ENCODE measurements at places on chromosomes 5 and 9.

- DNase-seq = no peak
These were observed 713.8 kb upstream of the MEF2C start for GRCh38 chr5:89596821-89597220.

GRCh38 chr5:155276231-155276630, 262.7 kb downstream of the KIF4B start:
- no peak for DNase-seq

GRCh38 chr5:78552729-78553342, 95.7 kb downstream of the LHFPL2 start:
- DNase-seq = no peak

DNA sequence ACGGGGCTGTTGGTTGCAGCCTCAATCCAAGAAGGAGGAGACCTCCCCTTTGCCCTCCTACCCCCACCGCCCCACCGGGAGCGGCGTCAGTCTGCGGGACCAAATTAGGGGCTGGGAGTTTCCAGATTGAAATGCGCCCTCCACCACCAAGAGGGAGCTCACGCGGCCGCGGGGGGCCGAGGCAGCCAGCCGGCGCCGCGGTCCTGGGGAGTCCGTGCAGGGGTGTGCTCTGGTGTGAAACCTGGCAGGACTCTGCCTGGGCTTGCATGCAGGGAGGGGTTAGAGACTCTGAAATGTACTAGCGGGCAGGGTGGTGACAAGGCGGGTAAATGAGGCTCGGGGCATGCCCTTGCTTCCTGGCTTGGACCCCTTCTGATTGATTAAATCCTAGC, 989 bp upstream of the FBN2 start:
- DNase-seq = no peak

DNA sequence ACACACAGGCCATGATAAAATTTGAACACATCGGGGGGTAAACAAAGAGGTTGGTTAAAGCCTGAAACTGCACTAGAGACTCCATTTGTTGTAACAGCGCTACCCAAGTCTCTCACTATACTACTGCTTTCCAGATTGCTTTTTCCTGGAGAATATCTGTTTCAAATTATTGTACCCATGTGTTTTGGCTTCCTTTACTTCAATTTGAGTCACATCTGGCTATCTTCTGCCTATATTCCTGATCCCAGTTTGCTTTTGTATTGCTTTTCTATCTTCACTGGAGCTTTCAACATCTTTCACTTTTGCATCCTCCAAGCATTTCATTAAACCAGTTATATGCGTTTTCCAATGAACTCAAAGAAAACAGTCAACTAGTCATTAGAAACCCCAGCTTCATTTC, 404.7 kb downstream of the MLLT3 start:
- DNase-seq = no peak

GRCh38 chr9:69671311-69671878, 776 bp downstream of the APBA1 start:
- DNase-seq = no peak

DNA sequence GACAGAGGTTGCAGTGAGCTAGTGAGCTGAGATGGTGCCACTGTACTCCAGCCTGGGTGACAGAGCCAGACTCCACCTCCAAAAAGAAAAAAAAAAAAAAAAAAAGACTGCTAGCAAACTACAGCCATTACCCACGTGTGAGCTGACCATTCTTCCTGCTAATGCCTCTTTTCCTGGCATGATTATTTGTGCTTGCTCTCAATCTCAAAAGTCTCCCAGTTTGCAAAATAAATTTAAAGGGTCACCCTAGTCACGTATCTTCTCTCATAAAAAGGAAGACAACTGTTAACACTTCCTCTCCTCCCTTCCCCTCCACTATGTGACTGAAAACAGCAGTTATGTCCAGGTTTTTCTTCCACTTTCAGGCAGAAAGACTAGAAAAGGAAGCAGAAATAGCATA, 37.2 kb downstream of the TRIM36 start:
- DNase-seq = no peak

GRCh38 chr5:174011441-174011840, 22.5 kb downstream of the C5orf47 start:
- DNase-seq = no peak

DNA sequence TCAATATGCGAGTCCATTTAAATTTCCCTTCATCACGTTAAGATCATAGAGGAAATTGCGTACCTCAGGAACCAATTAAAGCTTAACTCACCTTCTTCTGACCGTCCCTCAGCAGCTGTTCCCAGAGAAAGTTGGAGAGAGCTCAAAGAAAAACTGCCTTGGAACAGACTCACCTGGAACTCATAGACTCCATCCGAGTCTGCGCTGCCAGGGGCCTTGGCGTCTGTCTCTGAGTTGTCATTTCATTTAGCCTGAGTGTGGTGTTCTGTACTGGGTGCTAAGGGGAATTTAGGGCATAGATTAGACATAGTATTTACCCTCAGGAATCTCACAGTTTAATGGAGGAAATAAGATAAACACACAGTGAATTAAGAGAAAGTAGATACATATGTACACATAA, 892.7 kb downstream of the TLE1 start:
- DNase-seq = no peak

GRCh38 chr5:172173564-172174153, 14.4 kb downstream of the STK10 start:
- no peak for DNase-seq

DNA sequence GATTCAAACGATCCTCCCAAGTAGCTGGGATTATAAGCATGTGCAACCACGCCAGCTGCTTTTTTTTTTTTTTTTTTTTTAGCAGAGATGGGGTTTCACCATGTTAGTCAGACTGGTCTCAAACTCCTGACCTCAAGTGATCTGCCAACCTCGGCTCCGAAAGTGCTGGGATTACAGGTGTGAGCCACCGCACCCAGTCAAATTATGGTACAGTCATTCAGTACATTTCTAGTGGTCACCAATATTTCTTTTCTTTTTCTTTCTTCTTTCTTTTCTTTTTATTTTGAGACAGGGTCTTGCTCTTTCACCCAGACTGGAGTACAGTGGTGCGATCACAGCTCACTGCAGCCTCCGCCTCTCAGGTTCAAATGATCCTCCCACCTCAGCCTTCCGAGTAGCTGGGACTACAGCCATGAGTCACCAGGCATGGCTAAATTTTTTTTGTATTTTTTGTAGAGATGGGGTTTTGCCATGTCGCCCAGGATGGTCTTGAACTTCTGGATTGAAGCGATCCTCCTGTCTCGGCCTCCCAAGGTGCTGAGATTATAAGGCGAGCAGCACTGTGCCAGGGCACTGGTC, 25.4 kb upstream of the DCP2 start:
- no peak for DNase-seq

GRCh38 chr5:179409806-179410205, 64.5 kb upstream of the ADAMTS2 start:
- no peak for DNase-seq

GRCh38 chr5:10420932-10421331, 20.7 kb upstream of the ROPN1L start:
- DNase-seq = no peak
